Right cardiac atrium (tissue), 5 donors: ENCODE measurements at places on chromosomes 7 and 10. TPM values are rescaled to one million over a fixed set of nuclear protein-coding genes. Genes with fewer than 3 reads are reported as not detected.

GRCh38 chr10:58570307-58570723 lies 57.6 kb downstream of the BICC1 start:
- DNase-seq = peak; percentile 37

Gene NUDT5
- 12.4 TPM for polyA plus RNA-seq

GRCh38 chr7:144776447-144776846 lies 59.4 kb downstream of the TPK1 start:
- DNase-seq = no peak

DNA sequence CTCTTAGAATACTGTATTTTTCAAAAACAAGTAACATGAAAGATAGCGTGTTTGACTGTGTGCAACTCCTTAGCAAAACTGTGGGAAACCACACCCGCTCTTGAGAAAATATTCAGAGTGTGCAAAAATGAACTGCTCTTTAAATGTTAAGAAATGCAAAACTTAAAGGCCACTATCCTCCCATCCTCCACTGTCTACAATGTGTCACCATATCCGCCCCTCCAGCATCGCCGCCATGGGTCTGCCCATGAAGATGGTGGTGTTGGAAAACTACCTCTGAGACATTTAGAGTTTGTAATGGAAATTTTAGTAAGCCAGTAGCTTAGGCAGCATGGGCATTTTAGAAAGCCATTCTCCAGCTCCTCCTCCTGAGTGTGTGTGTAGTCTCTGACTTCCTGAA lies 20.1 kb upstream of the NMT2 start:
- DNase-seq = no peak

DNA sequence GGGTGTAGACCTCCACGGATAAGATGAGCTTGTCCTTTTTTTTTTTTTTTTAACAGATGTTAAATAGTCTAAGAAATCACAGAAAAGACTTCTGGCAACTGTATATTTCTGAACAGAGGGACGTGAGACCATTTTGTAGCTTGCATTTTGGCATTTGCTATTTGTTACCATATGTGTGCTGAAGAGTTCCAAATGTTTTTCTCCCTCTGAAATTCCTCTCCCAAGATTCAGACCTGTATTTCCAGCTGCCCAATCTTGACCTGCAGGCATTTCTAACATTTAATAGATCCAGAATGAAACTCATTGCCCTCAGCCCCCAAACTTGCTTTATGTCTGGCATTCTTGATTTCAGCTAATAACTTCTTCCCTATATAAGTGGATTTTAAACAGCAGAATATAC lies 223.1 kb upstream of the FZD1 start:
- DNase-seq = no peak

Gene AHCYL2
- polyA plus RNA-seq = 1.8 TPM
